ENCODE measurements at places on chromosomes 16 and 17.

DNA sequence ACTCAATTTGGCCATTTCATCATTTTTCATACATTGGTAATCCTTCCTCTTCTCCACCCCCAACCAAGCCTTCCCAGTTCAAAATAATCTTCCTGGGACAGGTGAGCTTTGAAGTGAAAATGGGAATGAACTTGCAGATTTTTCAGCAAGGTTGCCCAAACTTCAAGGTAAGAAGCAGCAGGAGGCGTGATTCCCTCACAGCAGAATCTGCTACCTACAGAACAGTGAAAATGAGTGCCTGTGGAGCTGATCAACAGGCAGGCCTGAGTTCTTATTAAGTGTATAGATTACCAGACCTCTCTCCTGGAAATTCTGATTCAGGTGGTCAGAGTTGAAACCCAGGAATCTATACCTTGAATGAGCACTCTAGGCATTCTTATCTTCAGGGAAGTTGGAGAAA, 356.6 kb downstream of the RBFOX1 start:
- no peak for DNase-seq

GRCh38 chr16:84754956-84755672, 55.3 kb downstream of the USP10 start:
- DNase-seq: no peak

- no peak for DNase-seq
Observed at GRCh38 chr16:88393034-88393433, 10.3 kb downstream of the ZNF469 start.

DNA sequence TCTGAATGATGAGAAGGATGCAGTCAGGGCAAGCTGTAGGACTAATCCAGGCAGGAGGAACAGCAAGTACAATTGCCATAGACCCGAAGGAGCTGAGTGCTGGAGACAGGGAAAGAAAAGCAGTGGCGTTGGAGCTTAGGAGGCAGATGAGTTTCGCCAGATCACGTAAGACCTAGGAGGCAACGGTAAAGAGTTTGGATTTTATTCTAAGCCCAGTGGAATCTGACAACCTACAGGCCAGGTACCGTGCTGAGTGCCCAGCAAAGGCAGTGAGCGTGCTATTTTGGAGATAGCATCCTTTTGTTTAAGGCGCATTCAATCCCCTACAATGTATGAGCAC, 1.2 kb downstream of the USP43 start:
- no peak for DNase-seq

All from activated naive CD4-positive, alpha-beta T cell (primary cell).